ENCODE measurements at places on chromosomes 7 and 10.

- DNase-seq, result no peak
Observed at GRCh38 chr10:99775850-99776249, 6.6 kb upstream of the ABCC2 start.

GRCh38 chr7:15628876-15629275 is 57.6 kb downstream of the MEOX2 start:
- no peak for DNase-seq

DNA sequence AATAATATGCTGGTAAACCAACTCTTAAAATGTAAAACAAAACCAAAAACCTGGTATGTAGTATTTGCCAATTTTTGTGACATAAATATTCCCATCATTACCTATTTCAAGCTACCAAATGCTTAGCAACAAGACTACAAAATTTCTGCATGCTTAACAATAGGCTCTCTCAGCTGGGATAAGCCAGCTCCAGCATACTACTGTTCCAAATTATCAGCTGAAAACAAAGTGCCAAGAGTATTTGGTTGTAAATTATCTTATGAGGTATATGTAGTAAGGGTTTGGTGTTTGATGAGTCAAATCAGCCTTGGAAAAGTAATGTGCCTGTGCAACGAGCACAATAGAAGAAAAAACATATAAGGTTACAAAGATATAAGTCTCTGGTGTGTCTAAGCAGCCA is 263.2 kb downstream of the HGF start:
- DNase-seq, result no peak

GRCh38 chr10:77606751-77607150 is 30.9 kb downstream of the KCNMA1 start:
- DNase-seq, result no peak

GRCh38 chr10:70872291-70872690 is 16.1 kb downstream of the PCBD1 start:
- DNase-seq, result no peak

GRCh38 chr7:1422512-1423263 is 36.6 kb downstream of the MICALL2 start:
- no peak for DNase-seq

DNA sequence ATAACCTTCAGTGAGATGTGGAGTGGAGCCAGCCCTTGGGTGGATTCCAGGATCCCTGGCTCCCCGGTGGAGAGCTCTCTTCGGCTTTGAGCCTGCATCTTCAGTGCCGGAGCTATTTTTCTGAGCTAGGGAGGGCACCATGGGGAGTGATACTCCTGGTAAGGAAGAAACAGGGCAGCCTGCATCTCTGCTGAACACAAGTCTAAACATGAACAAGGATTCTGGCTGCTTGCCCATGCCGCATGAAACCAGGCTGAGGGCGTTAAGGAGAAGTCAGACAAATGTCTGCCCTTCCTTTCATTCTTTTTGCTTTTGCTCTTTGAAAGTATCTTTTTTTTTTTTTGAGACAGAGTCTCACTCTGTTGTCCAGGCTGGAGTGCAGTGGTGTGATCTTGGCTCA is 60.4 kb downstream of the EVX1 start:
- no peak for DNase-seq

DNA sequence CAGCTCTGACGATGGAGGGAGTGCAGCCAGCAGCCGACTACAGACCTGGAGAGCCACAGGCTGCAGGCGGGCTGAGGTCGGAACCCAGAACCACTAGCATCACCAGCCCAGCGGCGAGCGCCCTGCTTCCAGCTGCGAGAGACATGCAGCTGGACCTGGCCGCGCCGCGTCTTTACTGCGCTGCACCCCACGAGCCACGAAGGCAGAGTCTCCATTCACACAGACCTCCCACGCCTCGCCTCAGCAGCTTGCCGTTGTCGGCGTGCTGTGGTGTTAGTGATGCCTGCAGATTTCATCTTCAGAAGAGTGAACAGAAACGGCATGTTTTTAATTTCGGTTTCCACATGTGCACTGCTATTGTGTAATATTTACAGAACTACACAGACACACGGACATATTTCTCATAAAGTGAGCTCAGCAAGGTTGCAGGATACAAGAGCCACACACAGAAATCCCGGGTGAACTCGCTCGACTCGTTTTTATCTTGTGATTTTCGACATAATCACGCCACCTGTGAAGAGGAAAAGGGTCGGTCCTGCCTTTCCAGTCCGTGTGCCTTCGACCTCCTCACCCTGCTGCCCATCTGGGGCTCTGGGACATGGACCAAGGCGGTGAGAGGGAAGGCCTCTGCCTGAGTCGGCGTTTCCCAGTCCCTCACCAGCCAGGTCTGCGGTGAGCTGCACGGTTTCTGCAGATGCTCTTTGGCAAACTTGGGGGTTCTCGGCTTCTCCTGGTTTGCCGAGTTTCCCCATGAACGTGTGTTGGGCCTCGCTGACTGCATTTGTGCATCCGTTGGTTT is 252.2 kb downstream of the ELFN1 start:
- peak; percentile 70 for DNase-seq

DNA sequence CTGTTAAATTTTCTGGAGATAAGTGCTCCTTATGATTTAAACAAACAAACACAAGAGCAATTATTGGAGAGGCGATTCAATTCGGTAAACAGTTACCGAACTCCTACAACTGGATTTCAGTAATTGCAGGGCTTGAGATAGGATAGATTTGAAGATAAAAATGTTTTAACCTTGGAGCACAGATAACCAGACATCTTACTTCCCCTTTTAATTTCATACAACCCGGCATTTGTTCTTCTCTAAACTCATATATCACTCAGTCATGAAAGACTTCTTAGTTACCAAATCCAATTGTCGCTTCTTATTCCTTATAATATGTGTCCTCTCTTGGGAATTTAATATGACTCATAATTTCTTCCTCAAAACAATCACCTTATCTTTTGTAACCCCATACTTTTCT is 235.9 kb upstream of the CSTF2T start:
- no peak for DNase-seq

- no peak for DNase-seq
Observed at GRCh38 chr7:127833641-127834040, 181.6 kb downstream of the SND1 start.

GRCh38 chr10:23467548-23467947 is 28.7 kb downstream of the OTUD1 start:
- DNase-seq, result no peak

- no peak for DNase-seq
Observed at GRCh38 chr7:35521941-35522340, 173.0 kb downstream of the HERPUD2 start.

GRCh38 chr10:12702215-12702770 is 299.2 kb downstream of the CCDC3 start:
- no peak for DNase-seq

- DNase-seq, result no peak
Observed at GRCh38 chr10:6999232-6999925, 411.5 kb downstream of the SFMBT2 start.

DNA sequence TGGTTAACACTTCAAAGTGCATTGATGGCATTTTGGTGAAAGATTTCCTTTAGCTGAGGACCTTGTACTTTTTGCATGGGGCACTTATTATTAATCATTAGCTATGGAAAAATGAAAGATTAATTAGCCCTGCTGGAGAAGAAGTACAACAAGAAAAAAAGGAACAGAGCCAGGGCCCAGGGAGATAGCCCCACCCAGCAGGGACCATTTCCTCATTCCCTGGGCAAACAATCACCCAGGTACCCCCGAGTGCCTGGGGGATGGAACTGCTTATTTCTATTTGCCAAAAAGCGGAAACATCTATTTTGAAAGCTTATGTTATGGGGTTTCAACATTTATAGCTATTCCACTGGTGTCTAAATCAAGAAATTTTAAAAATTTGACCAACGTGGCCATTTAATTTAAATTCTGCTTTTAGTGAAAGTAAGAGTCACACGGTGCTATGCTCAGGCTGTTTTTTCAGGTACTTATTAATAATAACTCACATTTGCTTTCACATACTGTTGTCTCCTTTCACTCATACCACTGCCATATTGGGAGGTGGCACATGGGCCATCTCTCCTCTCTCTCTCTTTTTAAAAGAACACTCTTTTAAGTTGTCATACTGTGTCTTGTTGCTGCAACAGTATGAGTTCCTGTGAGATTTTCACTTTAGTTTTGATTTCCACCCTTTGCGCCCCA is 143.6 kb upstream of the KIF5B start:
- DNase-seq, result no peak

- DNase-seq, result no peak
Observed at GRCh38 chr10:67771200-67771599, 66.8 kb downstream of the DNAJC12 start.

GRCh38 chr10:22438711-22439110 is 93.4 kb downstream of the SPAG6 start:
- no peak for DNase-seq

DNA sequence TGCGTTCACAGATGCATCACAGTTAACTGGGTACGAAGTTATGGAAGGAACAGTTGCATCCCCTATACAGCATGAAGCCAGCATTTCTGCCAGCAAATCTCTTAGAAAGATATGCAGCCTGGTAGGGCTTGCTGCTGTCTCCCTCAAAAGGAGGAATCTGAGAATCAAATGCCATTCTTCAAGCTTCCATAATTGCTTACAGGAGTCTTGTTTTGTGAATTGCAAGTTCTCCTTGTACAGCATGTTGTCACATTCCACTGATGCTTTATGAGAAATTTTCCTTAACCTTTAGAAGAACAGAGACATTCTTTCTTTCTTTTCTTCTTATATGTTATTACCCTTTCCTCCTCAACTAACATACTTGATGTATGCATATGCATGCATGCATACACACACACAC is 134.6 kb downstream of the CHRM2 start:
- DNase-seq, result no peak

GRCh38 chr7:158007697-158008257 is 579.8 kb downstream of the PTPRN2 start:
- DNase-seq, result no peak

GRCh38 chr7:2640482-2640830 is 8.7 kb downstream of the TTYH3 start:
- DNase-seq, result no peak

DNA sequence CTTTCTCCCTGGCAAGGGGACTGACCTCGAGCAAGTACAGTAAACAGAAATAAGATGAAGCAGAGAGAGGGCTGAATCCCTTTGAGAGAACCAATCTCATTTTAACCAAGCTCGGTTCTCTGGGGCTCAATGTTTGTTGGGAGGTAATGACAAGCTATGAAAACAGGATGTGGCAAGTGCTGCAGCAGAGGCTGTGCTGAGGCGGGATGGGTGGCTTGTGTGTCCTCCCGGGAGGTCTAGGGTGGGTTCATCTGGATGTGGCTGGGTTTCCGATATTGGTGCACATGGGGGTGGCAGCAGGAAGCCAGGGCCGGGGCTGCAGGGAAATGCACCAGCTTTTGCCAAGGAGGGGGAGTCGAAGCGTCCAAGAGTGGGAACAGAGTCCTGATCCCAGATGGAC is 84.5 kb downstream of the AOAH start:
- peak; percentile 53 for DNase-seq

GRCh38 chr7:81594767-81595166 is 175.1 kb downstream of the HGF start:
- DNase-seq, result no peak

DNA sequence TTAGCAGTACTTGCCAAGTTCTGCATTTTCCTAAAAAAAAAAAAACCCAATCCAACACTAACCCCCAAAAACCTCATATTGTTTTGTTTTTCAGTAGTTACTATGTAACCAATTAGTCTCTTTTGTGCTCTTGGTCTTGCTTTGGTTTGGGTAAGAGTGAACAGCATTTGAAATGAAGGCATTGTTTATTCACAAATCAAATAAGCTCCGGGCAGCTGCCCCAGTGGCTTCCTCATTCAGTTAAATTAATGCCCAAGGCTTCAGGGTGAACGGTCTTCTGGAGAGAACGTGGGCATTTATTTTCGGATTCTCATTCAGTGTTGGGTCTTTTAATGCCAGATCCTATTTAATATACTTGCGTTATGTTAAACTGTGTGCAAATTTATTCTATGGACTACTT is 108.7 kb downstream of the GFRA1 start:
- DNase-seq, result no peak

DNA sequence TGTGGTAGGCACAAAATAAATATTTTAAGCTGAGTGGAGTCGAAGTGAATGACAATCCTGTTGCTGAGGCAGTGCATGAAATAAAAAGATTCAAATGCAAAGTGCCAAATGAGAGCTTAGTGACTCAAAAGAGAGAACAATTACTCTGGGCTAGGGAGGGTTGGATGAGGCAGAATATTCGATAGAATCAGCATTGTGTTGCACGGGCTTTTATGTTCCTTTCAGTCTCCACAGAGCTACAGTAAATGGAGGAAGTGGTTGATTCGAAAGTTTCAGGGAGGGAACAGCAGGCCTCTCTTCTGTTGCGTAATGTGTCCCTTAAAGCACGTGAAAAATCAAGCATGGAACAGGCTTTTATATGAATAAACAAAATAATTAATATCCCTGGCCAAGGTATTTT is 599.3 kb upstream of the CELF2 start:
- DNase-seq, result peak; percentile 27

GRCh38 chr10:42971251-42971599 is 105.6 kb upstream of the RET start:
- DNase-seq, result peak; percentile 5

- no peak for DNase-seq
Observed at GRCh38 chr10:25157650-25158049, 17.2 kb upstream of the GPR158 start.
